ENCODE measurements at places on chromosomes 5 and 9.

DNA sequence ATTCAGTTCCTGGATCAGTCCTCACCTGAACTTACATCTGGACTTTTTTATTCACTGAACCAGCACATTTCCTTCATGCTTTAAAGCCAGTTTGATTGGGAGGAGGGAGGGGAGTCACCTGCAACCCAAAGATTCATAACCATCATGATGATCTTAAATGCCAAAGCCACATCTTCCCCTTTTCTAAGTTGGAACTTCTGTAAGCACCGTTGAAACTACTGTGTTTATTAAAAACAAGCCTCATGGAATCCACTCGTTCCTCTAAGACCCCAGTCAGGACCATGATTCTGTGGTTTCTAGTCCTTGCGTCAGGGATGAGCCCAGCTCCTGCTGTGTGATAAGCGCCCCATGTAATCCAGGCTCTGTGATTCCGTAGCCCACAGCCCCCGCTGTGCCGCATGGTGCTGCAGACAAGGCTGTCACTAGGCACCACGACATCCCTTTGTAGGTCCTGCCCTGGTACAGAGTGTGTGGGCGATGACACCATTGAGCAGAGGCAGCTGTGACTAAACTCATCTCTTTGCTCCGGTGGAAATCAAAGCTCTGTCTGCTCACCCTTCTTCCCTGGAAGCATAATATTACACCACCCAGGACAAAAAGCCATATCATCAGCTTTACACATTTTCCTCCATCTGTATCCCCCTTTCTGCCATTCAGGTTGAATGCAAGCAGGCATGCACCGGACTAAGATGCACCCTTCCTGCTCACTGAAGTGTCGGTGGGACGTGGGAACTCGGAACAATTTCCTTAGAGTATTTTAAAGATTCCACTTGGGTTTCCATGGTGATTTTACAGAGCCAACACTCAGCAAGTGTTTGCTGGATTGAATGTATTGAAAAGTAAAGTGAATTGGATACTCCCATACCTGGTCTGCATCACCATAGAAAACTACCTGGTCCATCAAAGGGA, 132.0 kb upstream of the FSTL4 start:
- DNase-seq: no peak

GRCh38 chr5:60487476-60487875, 212.5 kb downstream of the DEPDC1B start:
- no peak for DNase-seq

DNA sequence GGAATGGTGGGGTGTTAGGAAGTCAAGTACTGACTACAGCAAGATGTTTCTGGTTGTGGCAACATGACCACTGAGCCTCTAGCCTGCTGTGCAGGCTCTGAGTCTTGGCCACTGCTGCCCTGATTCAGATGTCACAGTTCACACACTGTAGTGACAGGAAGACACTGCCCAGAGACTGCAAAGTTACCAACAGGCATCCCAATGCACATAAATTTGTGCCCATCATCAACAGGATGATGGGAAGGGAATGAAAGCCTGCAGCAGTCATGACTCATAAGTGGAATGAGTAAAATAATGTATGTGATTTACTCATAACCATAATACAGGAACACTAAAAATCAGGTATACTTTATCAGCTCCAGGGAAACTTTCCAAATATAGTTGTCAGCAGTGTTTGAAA, 251.6 kb upstream of the HAPLN1 start:
- DNase-seq: no peak

GRCh38 chr5:2909035-2909434, 157.6 kb upstream of the IRX2 start:
- no peak for DNase-seq
